ENCODE measurements at places on chromosomes 1 and 21. TPM values are rescaled to one million over a fixed set of nuclear protein-coding genes. Genes with fewer than 3 reads are reported as not detected.

CFAP74 gene
- total RNA-seq: not detected

C1QTNF12 gene
- 8.2 TPM for total RNA-seq

LHX4 gene
- 0.04 TPM for total RNA-seq

GLUL gene
- 417 TPM for total RNA-seq

SUSD4 gene
- total RNA-seq: 2.7 TPM

DYNLT5 gene
- 4.0 TPM for total RNA-seq

RXRG gene
- total RNA-seq: 53.0 TPM

LCE2A gene
- not detected for total RNA-seq

KCNN3 gene
- total RNA-seq: 5.1 TPM

BTBD8 gene
- 3.6 TPM for total RNA-seq

S100A2 gene
- 3.4 TPM for total RNA-seq

OR10J1 gene
- not detected for total RNA-seq

FAM167B gene
- total RNA-seq: 2.5 TPM

FBLIM1 gene
- 17.3 TPM for total RNA-seq

GRCh38 chr1:79874289-79874688 is 867.8 kb upstream of the ADGRL4 start:
- no peak for DNase-seq

- peak; percentile 66 for DNase-seq
Observed at GRCh38 chr21:44869781-44870747, 3.4 kb downstream of the PTTG1IP start.

DNA sequence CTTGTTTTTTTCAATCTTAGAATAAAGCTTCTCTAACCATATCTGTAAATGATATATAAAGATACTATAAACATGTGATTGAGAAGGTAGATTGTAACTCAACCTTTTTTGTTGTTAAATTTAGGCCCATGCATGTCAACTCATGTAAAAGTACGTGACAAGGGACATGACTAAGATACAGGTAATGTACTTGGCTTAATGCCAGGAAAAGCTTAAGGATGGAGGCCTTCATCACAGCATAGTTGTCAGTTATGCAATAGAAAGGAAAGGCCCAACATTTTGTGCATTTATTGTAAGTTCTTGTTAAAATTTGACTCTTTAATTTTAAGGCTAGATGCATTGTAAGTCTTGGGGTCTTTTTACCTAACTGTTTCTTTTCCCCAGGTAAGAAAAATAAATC is 305.1 kb downstream of the LTN1 start:
- no peak for DNase-seq

DNA sequence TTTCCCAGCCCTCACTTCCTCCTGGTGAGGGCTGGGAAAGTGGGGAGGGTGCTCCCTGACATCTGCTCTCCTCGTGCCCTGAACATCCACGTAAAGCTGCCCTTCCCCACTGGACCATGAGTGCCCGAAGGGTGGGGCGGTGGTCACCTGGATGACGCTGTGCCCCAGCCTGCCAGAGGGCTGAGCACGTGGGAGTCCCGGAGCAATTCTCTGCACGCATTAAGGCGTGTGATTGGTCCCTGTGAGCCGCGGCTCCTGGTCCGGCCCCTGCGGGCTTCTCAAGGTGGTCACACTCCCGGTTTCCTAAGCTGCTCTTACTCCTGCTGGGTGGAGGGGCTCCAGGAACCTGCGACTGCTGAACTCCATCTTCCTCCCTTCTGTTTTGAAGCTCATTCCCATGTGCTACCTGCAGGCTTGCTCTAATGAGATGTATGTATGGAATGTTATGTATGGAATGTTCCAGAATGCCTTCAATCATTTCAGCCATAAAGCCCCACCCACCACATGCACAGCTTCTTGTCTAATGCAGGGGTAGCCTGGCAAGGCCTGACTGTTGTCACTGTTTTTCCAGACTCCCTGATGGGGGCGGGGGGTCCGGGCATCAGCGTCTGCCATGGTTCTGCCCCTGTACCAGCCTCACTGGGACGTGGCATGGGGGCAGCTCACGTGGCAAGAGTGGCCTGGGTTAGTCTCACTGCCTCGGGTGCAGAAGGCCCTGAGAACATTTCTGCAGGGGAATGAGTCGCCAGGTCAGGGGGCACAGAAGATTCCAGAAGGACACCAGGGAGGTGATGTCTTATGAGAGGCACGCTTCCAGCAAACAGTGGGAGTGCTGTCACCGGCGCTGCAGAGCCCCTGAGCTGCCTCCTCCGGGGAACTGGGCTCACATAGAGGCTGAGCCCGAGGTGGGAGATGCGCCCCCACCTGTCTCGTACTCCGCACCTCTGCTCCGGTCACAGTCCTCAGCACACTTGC is 19.4 kb downstream of the KRTAP10-1 start:
- DNase-seq: no peak

GRCh38 chr1:19860418-19860817 is 21.8 kb upstream of the OTUD3 start:
- DNase-seq: no peak

- DNase-seq: no peak
Observed at GRCh38 chr1:153404768-153405167, 11.6 kb upstream of the S100A7A start.

DNA sequence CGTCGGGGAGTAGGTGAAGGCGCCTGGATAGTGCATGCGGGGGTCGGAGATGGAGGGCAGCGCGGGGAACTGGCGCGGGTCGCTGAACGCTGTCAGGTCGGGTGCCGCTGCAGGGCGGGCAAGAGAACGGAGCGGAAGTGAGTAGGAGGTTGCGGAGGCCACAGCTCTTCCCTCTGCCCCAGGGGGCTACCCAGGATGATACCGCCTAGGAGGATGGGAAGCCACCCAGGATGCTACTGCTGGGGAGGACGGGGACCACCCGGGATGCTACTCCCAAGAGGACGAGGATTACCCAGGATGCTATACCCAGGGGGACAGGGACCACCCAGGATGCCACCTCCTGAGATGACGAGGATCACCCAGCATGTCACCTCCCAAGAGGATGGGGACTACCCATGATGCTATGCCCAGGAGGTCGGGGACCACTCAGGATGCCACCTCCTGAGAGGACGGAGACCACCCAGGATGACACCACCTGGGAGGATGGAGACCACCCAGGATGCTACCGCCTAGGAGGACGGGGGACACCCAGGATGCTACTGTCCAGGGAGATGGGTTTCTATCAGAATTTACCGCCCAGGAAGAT is 123.8 kb downstream of the CLIC6 start:
- no peak for DNase-seq

DNA sequence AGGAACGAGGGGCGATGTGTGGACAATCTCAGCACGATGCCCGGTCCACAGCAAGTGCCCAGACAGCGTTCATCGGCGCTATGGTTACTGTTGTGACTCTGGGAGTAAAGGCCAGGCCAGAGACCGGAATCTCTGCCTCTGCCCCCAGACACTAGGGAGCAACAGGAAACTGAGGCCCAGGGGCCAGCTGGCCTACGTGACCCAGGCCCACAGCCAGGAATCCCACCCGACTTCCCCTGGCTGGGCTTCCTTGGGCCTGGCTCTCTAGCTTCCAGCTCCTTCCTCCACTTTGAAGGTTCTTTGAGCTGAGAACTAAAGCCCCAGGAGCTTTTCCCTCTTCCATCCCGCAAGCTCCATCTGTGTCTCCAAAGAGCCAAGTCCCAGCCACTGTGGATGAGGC is 4.6 kb downstream of the LRP8 start:
- DNase-seq: no peak

GRCh38 chr1:59971464-59971911 is 44.9 kb upstream of the CYP2J2 start:
- DNase-seq: peak; percentile 89

GRCh38 chr1:44807364-44808062 is 362 bp upstream of the DYNLT4 start:
- peak; percentile 99 for DNase-seq

- DNase-seq: no peak
Observed at GRCh38 chr1:117034791-117035290, 25.3 kb upstream of the TTF2 start.

DNA sequence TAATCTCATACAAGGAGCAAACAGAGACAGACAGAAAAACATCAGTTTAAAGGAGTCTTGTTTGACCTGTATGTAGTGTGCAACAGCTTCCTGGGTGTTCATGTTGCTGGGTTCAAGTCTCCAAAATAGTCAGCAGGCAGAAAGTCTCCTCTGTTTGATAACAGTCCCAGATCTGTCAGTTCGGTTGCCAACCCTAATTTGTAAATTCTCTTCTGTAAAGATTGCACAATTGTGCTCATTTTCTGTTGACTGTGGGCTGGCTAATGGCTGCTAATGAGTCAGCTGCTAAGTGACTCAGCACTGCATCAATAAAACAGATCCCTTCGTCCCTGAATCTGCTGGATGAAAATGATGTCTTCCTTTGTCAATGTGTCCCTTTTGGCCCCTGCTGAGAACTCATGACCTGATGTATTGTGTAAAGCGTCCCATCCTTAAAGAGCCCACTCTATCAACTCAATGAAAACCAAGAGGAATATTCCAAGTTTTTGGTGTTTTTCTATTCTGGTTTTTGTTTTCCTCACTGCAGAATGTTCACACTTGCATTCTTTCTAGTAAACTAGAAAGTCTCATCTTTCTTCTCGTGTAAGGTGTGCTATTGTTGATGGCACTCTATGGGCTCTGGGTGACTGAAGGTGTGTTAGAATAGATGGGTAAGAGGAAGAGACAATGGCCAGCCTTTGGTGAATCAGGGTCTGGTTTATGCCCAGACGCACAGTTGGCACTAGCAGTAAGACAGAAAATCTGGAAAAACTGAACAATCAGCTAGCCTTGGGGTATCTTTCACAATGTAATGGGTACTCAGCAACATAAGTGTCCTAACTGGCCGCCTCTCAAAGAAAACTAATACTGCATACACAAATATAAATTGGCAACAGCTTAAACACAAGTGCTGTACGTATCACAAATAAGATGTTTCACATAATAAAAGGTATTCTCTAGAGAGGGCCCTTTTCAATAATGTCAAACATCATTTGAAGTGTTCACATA is 75.1 kb upstream of the SIPA1L2 start:
- peak; percentile 53 for DNase-seq

- DNase-seq: no peak
Observed at GRCh38 chr21:45291613-45292398, 4.1 kb upstream of the POFUT2 start.

DNA sequence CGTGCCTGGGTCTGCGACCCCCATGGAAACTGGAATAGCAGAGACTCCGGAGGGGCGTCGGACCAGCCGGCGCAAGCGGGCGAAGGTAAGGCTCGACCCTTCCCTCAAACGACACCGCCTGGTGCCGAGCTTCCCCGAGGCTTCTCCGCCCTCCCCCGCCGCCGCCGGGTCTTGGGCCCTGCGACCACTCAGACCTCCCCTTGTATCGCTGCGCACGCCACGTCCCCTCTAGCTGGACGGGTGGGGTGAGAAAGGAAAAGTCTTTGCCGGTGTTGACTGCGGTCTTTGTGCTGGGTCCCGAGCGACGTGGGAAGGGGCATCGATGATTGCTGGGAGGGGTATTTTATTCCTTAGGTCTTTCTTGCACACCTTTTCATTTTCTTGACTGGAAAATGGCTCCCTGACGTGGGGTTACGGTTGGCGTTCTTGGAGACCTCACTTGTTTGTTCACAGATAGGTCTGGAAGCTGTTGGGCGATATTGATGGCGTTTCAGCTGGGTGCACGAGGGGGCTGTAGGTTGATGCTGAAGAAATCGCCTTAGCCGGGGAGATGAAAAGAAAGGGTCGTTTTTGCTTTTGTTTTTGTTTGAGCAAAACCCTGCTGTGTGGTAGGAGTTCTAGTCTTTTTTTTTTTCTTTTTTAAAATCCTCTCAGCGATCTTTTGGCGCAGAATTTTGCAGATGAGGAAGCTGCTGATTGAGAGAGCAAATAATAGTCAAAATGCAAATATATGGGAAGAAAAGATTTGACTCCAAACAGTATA is 776 bp downstream of the KDM1A start:
- DNase-seq: peak; percentile 65

- DNase-seq: peak; percentile 48
Observed at GRCh38 chr1:29502911-29503840, 266.9 kb downstream of the PTPRU start.

DNA sequence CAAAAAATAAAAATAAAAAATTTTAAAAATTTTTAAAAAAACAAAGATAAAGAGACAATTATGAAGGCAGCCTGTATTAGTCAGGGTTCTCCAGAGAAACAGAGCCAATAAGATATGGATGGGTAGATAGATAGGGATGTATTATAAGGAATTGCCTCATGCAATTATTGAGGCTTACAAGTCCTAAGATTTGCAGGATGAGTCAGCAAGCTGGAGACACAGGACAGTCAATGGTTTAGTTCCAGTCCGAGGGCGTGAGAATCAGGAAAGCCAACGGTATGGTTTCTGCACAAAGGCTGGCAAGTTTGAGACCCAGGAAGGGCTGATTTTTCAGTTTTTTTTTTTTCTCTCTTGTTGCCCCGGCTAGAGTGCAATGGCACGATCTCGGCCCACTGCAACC is 24.1 kb upstream of the EIF4G3 start:
- DNase-seq: no peak

DNA sequence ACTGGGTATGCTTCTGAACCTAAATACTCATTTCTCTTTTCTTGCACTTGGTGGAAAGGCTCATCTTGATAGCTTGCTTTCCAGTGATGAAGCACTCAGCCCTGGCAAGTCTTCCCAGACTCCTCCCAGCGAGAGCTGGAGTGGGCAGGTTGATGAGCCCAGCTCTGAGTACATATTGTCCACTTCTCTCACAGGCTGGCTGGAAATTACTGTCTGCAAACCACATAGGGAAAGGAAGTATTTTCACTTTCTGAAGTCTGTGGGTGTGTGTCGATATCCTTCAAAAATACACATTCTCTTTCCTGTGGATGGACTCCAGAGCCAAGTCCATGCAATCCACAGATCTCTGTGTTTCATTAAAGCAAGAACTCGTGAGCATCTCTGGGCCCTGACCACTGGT is 38.7 kb upstream of the CNTN2 start:
- peak; percentile 69 for DNase-seq

DNA sequence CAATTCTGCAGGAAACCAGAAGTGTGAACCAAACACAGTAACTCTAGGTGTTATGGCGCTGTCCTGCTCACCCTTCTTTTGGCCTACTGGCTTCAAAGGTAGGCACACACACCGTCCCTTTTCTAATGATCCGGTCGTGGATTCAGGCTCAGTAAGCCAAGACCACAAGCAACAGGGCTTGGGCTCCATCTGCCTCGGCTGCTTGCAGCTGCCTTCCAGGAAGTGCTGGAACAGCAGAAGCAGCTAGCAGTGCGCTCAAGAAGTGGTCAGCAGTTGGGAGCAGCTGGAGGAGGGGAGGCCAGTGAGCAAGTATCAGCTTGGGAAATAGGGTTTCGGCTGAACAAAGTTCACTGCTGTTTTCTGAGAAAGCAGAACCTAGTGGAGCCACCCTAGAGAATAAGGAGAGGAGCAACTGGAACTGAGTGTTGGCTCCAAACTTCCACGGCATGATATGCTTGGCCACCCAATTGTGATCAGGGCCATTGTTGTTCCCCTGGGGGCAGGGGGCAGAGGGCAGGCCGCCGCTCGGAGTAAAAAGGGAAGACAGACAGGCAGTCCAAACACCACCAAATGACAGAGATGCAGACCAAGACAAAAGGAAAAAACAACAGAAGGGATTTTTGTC is 173.4 kb downstream of the TOMM20 start:
- peak; percentile 93 for DNase-seq

- DNase-seq: no peak
Observed at GRCh38 chr1:68322837-68323687, 90.7 kb upstream of the WLS start.

GRCh38 chr1:82704966-82705365 is 904.2 kb downstream of the ADGRL2 start:
- DNase-seq: peak; percentile 49

GRCh38 chr1:22323141-22323845 is 128.4 kb upstream of the ZBTB40 start:
- no peak for DNase-seq

Data from muscle of leg (tissue), 16 donors.